Effector memory CD8-positive, alpha-beta T cell (primary cell): ENCODE measurements at places on chromosomes 1 and 21.

DNA sequence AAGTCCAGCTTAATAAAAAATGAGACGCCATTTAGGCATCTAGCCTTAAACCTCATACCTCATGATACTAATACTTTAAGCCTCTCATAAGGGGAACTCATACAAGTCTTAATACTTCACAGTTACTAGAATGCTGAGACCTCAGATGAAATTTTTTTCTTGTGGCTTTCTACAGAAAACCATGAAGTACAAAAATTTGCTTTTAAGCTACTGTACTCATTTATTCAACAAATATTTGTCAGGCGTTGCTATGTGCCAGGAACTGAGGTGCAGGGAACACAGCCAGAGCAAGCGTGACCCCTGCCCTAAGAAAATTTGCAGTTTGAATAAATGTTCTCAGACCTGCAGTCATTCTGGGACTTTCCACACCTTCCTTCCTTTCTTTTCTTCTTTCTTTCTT, 150.6 kb downstream of the MRPL39 start:
- DNase-seq = no peak

GRCh38 chr1:31981972-31982371, 31.7 kb upstream of the KHDRBS1 start:
- peak; percentile 41 for DNase-seq

- DNase-seq = no peak
Observed at GRCh38 chr1:21237446-21238088, 52.7 kb downstream of the ECE1 start.

GRCh38 chr1:189431447-189431846, 1046.2 kb downstream of the BRINP3 start:
- no peak for DNase-seq

- DNase-seq = no peak
Observed at GRCh38 chr1:109398343-109399225, 866 bp upstream of the SORT1 start.

DNA sequence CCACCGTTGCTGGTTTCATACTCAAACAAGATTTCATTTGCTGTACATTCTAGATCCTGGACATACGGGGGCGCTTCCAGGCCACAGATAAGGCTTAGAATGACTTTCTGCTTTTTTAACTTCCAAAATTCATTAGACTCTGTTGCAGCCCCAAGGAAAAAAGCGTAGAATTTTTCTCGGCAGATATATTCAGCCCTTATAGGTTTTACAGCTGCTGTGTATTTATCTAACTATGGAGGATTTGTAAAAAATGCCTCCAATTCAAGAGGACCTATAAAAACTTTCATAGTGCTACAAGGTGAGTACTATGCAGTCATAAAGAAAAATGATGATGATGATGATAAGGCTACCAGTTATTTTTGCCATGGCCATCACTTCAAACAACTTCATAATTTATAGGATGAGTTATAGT, 51.6 kb downstream of the SLC30A10 start:
- no peak for DNase-seq

GRCh38 chr1:82721702-82722101, 921.0 kb downstream of the ADGRL2 start:
- no peak for DNase-seq

GRCh38 chr21:39347537-39347936, 1.4 kb downstream of the HMGN1 start:
- no peak for DNase-seq
